ENCODE measurements at places on chromosomes 7 and 10. TPM values are rescaled to one million over a fixed set of nuclear protein-coding genes. Genes with fewer than 3 reads are reported as not detected.

DNA sequence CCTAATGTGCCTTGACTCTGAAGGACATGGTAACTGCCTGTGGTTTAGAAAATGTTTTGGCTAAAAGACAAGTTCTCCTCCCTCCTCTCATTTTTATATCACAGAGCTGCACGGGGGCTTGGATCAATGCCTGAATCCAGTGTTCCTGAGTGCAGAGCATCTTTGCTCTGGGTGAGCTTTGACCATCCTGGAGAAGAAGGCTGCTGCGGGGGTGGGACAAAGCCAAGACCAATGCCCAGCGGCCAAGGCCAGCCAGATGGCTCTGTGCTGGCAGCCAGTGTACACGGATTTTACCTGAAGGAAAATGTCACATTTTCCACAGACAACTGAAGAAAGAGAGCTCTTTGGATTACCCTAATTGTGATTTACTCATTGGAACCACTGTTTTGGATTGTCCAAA lies 102.0 kb upstream of the TARP start:
- no peaks in the 10 kb centered on the region for H3K36me3 ChIP-seq
- no peaks in the 10 kb centered on the region for H3K4me1 ChIP-seq
- no peaks in the 10 kb centered on the region for H3K27me3 ChIP-seq
- DNase-seq: no peak
- no peak overlapping the region for H3K4me3 ChIP-seq
- H3K27ac ChIP-seq: no peak overlapping the region

- H3K4me3 ChIP-seq: no peak overlapping the region
- H3K36me3 ChIP-seq: no peaks in the 10 kb centered on the region
- no peak for DNase-seq
- no peaks in the 10 kb centered on the region for H3K27me3 ChIP-seq
Measured at GRCh38 chr10:59896191-59896590, 10.2 kb downstream of the CCDC6 start.

DNA sequence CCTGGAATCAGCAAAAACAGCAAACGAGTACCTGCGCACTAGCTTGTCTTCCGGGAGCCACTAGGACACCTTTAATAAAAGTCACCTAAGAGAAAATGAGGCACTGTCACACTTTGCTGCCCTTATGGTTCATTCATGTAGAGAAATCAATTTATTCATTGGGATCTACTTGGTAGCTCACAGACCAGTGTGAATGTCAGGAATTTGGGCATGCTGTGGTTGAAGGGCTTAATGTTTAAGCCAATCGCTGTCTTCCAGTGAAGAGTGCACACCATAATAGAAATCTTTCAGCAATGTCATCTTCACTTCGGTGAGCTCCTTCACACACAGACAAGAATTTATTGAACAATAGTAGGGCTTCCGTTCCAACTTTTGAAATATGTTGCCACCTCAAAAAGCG lies 65.1 kb downstream of the MARCHF5 start:
- H3K27me3 ChIP-seq: no peaks in the 10 kb centered on the region
- no peak overlapping the region for H3K4me3 ChIP-seq
- no peaks in the 10 kb centered on the region for H3K36me3 ChIP-seq

DNA sequence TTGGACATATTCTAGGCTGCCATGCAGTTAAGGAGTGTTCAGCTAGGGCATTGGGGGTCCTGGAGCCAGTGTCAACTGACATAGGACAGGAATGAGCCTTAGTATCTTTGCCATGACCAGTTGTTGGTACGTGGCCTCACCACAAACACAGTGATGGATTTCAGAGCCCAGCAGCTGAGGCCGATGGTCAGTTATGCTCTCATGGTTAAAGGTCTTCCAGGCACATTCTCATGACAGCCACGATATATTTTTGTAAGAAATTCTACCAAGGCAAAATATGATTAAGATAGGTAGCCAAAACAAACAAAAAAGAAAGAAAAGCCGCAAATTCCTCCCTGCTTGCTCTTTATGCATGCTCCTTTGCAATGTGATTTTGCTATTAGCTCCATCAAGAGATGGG lies 47.8 kb downstream of the CDHR3 start:
- H3K27me3 ChIP-seq: peaks cover 13% of the 10 kb centered on the region
- no peak overlapping the region for H3K27ac ChIP-seq
- no peak overlapping the region for H3K4me3 ChIP-seq
- H3K36me3 ChIP-seq: no peaks in the 10 kb centered on the region
- peak; percentile 39 for DNase-seq

DNA sequence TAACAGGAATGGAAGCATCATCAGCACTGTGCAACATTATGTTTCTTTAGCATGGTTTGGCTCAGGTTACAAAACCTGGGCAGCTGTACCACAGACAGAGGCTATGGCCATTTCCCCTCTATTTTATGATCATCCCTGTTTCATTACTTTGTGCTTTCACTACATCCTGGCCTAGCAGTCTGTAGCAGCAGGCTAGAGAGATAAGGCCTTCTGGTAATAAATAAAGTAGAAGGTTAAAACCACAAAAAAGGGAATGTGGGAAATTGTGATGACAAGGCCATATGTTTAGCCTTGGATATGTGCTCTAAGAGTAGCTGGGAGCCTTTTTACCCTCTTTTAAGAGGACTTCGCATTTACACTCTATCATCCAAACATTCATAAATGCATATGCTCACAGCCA lies 266.2 kb upstream of the PHF14 start:
- no peaks in the 10 kb centered on the region for H3K36me3 ChIP-seq
- H3K27ac ChIP-seq: no peak overlapping the region
- H3K4me3 ChIP-seq: no peak overlapping the region
- H3K27me3 ChIP-seq: no peaks in the 10 kb centered on the region
- peak; percentile 2 for DNase-seq
- H3K4me1 ChIP-seq: no peaks in the 10 kb centered on the region

- H3K27ac ChIP-seq: peak overlapping the region; percentile 71
- no peak overlapping the region for H3K4me3 ChIP-seq
- no peaks in the 10 kb centered on the region for H3K36me3 ChIP-seq
- peaks cover 49% of the 10 kb centered on the region for H3K4me1 ChIP-seq
Measured at GRCh38 chr10:91591797-91592174, 41.1 kb downstream of the PPP1R3C start.

The MET gene
- total RNA-seq: 8.2 TPM

The FGL2 gene
- not detected for total RNA-seq

Measured in astrocyte (in vitro differentiated cells and primary cell).